ENCODE measurements at places on chromosomes 2 and 18. TPM values are rescaled to one million over a fixed set of nuclear protein-coding genes. Genes with fewer than 3 reads are reported as not detected.

GRCh38 chr18:61331051-61331450 is 2.2 kb upstream of the CDH20 start:
- no peak for DNase-seq

DNA sequence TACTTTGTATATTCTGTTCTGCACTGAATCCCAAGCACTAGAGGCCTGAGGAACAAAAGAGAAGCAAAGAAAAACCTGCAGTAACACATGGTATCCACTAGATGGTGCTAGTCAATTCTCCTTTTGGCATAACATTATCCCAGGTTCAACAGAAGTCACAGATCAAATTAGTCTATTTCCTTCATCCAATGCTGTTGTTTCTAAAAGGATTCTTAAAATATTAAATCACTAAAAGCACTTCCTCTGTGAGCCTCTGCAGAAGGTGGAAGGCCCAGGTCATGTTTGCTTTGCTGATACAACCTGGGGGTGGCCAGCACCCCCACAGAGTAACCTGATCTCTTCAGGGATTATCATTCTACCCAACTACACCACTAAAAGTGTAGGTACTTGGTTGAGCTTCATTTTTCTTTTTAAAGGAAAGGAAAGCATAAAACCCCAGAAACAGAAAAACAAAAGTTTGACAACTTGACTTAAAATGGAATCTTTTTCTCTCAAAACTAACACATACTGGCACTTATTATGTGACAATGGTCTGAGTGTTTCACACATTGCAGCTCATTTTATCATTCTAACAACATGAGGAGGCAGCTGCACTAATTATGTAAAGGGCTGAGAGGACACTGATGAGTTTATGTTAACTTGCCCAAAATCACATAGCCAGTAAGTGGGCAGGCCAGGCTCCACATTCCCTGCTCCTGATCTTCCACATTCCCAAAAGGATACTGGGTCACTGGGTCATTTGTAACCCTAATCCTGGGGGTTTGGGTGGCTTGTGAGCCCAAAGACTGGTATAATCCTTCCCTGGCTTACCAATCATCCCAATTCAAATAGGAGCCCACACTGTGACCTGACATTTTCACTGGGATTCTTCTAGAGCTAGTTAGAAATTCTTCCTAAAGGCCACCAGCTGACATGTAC is 66.8 kb upstream of the DNER start:
- no peak for DNase-seq

GRCh38 chr2:141943918-141944317 is 186.9 kb downstream of the LRP1B start:
- DNase-seq: no peak

- no peak for DNase-seq
Observed at GRCh38 chr18:35244671-35245070, 3.8 kb downstream of the ZNF397 start.

GRCh38 chr2:101120124-101120996 is 30.8 kb downstream of the TBC1D8 start:
- peak; percentile 50 for DNase-seq

GRCh38 chr2:63853527-63854310 is 12.0 kb downstream of the UGP2 start:
- no peak for DNase-seq

DNA sequence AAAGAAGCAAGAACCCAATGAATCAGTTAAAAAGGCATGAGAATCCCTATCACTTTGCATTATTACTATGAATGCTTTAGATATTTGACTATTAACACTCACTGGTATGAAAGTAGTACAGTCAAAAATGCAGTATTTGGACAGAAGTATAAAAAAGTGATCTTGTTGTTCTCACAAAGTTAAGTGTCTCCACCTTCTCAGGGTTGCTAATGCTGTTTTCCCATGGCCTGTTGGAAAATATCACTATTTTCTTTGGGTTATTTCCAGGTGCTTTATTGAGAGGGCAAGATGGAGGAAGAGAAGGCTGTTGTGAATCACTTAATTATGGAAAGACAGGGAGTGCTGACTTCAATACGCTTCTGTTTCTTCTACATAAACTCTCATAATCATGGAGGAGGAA is 13.6 kb upstream of the CREB1 start:
- no peak for DNase-seq

DNA sequence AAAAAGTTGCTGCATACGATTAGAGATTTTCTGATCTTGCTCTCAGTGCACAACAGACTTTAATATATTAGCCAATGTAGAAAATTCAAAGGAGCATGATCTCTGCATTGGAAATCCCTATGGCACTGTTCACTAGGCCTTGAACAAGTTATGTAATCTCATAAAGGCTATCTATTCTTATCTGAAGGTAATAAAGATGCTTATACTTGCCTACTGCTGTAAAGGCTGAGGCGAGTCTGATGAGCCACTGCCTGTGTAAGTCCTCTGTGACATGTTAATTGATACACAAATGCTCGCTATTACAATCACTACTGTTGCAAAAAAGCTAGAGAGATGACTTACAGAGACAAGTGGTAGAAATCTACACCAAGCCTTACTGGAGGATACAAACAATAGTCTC is 207.4 kb downstream of the EPHA4 start:
- no peak for DNase-seq

- DNase-seq: no peak
Observed at GRCh38 chr18:49582579-49582978, 20.7 kb downstream of the LIPG start.

DNA sequence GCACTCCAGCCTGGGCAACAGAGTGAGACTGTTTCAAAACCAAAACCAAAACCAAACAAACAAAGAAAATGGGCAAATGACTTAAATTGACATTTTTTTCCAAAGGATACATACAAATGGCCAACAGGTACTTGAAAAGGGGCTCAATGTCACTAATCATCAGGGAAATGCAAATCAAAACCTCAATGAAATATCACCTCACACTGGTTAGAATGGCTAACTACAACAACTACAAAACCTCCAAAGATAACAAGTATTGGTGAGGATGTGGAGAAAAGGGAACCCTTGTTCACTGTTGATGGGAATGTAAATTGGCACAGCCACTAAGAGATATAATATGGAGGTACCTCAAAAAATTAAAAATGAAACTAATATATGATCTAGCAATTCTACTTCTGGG is 213.2 kb upstream of the HS6ST1 start:
- no peak for DNase-seq

PLGLB2 gene
- total RNA-seq: 1.5 TPM

TUBB8B gene
- total RNA-seq: 0.34 TPM

ASB18 gene
- not detected for total RNA-seq

ZSCAN30 gene
- total RNA-seq: 13.0 TPM
